Caco-2 (cell line): ENCODE measurements at places on chromosomes 5 and 9.

- DNase-seq = peak; percentile 99
Observed at GRCh38 chr9:136849038-136849959, at the start of gene PHPT1. PHPT1 (plus strand) TSS chr9:136849409; CDS start chr9:136849431, 22 bp downstream.

DNA sequence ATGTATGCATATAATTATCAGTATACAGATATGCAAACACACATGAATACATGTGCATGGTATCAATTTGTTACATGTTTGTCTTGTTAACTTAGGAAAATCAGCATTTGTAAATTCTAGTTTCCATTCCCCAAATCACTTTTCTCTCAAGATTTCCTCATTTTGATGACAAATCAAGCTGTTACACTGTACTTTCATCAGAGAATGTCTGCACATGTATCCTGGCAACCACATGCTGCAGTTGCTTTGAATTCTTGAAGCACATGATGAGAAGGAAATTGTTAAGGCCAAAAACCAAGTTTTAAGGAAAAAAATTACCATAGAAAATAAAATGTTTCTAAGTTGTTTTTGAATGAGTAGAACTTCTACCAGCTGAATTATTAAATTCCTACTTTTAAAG lies 1834.5 kb downstream of the EFNA5 start:
- DNase-seq = no peak

DNA sequence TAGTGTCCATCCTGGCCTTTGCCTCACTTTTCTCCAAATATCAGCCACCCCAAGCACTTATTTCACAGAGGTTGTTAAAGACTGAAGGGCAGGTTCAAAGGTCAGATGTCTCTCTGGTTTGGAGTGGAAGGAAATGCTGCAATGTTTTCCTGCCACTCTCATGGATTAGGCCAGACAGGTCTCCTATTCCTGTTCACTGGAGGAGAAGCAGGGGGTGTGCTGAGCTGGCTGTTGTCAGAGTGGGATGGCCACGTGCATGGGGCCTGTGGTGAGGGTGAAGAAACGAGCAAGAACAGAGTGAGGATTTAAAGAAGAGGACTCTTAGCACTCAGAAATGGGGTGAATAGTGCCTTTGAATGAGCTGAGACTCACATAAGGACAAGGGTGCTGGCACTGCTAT lies 6.7 kb downstream of the TMEM8B start:
- DNase-seq = peak; percentile 12

DNA sequence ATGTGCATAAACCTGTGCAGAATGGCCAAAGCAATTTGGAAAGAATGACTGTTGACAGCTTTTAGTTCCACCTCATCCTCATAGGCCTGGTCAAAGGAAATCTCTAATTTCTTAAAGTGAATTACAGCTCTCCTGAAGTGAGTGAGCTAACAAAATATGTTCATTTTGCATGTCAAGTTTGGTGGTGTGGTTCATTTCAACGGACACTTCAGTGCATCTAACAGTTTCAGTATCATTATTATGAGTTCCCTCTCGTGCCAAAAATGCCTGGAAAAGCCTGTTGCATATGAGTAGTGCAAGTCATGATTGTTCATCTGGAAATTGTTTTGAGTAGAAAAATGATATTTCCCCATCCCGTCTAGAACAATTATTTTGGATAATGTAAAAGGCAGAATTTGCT lies 53.2 kb upstream of the HMHB1 start:
- DNase-seq = no peak

GRCh38 chr9:134346151-134346550 lies 19.9 kb downstream of the RXRA start:
- no peak for DNase-seq

DNA sequence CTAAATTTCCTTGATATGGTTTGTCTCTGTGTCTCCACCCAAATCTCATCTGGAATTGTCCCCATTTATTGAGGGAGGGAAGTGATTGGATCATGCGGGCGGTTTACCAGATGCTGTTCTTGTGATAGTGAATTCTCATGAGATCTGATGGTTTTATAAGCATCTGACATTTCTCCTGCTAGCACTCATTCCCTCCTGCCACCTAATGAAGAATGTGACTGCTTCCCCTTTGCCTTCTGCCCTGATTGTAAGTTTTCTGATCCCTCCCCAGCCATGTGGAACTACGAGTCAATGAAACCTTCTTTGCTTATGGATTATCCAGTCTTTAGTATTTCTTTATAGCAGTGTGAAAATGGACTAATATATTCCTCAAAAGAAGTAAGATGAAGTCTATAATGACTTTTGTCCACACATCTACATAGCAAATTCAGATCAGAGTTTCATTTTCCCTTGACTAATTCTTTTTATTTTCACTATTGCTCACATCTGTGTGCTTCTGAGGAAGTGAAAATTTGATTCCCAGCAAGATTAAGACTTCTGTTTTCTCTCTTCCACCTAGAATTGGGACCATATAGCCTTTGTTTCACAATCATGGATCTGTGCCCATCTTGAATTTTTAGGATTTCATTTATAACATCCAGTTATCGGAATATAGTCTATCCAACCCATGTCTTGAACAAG lies 393.5 kb downstream of the DMAC1 start:
- no peak for DNase-seq

DNA sequence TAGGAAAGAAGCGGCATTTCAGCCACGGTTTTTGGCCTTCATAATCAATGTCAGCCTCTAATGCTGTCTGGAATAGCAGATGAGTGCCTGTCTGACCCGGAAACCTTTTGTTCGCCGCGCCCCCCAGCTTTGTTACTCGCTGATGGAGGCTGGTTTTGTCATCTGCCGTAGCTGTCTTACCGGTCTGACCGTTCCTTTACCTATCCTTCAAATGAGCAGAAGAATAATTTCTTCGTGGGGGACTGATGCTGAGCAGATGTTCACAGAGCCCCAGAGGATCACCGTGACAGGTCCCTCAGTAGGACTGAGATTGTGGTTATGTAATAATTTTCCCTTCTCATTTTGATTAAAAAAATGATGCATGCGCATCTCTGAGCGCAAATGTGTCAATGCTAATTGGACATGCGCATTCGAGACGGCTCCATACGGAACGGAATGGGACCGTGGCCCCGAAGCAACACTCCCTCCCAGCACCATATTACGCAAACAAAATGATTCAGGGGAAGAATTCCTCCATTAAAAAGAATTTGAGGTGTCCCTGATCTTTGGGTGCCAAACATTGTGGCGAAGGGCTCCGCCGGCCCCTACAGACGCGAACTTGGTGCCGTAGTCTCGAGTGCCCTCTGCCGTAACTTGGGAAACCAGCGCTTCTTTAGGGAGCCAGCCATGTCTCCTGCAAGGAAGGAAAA lies 27.6 kb downstream of the TLX3 start:
- DNase-seq = peak; percentile 50

- DNase-seq = no peak
Observed at GRCh38 chr5:157570531-157571200, 4.9 kb downstream of the ADAM19 start.

DNA sequence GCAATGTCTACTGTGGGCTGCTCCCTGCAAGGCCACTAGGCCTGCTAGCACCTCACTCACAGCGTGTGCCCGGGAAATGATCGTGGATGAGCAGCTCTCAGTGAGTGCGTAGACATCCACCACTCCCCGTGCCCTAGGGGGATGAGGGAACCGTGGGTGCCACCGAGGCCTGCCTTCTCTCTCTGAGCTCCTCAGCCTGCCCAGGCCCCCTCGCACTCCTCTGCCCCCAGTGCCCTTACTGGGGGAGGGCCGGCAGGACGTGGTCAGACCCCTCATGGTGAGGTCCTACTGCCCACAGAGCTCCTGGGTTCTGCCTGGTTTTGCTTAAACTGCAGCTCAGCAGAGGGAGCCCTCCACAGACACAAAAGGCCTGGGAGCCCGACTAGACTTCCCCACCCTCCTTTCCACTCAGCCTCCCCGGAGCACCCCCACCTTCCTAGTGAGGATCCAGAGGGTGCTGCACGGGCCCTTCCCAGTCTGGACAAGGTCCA lies 220.0 kb downstream of the CACNA1B start:
- DNase-seq = no peak

DNA sequence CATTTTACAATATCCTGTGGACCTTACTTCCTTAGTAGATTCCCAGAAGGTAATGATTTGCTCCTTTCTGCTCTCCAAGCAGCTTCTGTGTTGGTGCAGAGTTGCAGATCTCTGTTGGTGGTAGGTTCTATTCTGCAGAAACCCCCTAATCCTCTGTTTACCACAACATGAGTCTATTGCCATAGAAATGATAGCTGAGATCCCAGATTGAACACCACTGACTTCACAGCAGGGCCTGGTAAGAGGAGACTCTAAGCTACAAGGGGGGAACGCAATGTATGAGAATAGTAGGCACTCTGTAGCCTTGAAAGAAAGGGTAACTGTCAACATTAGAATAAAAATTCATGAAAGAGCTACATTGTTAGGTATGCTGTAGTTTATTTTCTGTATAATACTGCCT lies 59.5 kb downstream of the MUSK start:
- no peak for DNase-seq
